Cortex of kidney (tissue), 1 donor: ENCODE measurements at places on chromosomes 11 and 22.

GRCh38 chr11:36356201-36356600 is 60.1 kb downstream of the PRR5L start:
- DNase-seq, result no peak

GRCh38 chr11:42179216-42179615 is 719.8 kb upstream of the LRRC4C start:
- DNase-seq, result no peak

GRCh38 chr11:33700063-33700501 is 544 bp downstream of the C11orf91 start:
- DNase-seq, result no peak

DNA sequence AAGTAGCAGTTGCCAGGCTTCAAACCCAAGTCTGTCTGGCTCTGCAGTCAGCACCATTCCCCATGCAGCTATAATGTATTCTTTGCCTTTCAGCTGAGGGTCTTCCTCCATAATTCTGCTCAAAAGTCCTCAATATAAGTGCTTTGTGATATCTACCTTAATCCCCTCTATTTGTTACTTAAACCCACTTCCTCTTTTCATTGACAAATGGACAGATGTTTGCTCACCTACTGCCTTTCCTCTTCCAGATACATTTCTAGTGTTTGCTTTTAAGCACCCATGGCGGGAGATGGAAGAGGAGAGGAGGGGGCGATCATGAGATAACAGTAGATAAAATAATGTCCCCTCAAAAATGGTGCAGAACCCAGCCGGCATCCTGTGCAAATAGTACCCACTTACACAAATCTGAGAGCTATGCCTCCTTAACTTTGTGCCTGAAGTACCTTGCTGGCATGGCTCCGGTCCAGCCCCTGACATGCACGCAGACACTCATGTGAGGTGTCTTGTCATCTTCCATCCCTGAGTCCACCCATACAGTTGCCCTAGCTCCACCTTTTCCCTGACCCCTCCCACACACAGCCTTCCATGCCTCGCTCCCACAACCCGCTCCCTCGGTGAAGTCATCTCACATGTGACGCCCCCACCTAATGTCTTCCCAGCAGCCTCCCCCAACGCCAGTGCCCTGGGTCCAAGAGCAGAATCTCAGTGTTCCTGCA is 109.6 kb downstream of the TRIM29 start:
- no peak for DNase-seq

- no peak for DNase-seq
These were observed 19.6 kb downstream of the P2RY2 start for GRCh38 chr11:73237471-73238290.

- no peak for DNase-seq
These were observed 2.1 kb upstream of the HSPA8 start for GRCh38 chr11:123063826-123064657.

DNA sequence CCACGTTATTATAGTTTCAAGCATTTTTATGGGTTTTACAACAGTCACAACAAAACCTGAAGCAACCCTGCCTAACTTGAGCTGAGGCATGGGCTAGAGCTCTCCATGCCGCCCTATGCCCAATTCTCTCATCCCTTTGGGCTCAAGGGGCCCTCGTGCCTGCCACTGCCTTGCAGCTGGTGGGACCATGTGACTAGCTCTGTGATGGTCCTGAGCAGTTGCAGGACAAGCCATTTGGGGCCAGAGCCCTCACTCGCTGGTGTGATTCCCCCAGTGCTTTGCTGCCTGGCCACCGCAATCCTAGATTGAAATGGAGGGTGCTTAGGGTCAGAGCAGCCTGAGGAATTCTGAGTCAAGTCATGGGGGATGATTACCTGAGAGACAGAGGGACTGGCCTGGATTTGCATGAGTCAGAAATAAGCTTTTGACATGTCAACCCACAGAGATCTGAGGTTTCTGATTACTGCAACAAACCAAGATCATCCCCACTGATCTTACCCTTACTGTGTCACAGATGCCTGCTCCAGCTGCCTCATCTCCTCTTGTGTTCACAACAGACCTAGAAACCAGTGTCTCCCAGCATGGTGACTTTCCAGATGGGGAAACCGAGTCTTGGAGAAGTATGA is 323.7 kb downstream of the BRD1 start:
- no peak for DNase-seq

DNA sequence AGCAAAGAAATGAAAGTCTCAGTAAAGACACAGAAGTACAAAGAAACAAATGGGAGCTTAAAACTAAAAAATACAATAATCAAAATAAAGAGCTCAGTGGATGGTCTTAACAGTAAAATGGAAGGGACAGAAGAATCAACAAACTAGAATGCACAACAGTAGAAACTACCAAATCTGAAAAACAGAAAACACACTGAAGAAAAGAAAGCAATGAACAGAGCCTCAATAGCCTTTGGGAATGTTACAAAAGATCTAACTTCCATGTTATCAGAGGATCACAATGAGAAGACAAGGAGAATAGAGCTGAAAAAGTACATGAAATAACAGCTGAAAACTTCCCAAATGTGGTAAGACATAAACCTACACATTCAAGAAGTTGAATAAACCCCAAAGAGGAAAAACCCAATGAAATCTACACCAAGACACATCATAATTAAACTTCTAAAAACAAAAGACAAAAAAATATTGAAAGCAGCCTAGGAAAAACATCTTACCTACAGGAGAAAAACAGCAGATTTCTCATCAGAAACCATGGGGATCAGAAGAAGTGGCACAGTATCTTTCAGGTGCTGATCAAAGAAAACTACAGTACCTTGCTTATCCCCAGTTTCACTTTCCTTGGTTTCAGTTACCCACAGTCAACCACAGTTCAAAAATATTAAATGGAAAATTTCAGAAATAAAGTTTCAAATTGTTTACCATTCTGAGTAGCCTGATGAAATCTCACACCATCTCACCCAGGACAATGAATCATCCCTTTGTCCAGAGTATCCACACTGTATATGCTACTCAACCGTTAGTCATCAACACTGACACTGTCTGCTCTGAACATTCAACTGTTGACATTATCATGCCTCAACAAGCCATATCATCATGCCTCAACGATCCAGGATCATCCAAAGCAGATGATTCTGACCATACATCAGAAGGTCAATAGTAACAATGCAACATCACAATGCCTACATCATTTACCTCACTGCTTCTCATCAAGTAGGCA is 22.2 kb downstream of the RRAS2 start:
- DNase-seq, result no peak

DNA sequence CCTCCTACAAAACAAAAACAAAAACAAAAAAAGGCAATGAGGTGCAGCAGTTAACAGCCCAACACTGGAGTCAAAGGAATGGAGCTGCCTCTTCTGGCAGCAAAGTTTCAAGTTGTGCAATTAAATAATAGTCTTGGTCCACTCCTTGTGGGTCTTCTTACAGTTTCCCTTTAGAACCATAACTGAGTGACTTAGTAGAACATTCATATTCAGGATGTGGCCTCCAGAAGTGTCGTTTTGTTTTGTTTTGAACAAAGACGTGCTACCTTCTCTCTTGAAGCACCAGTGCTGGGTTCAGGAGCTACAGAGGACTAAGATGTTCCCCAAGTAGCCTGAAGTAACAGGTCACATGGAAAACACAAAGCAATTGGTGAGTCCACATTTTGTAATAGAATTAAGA is 2.0 kb upstream of the JAML start:
- no peak for DNase-seq

DNA sequence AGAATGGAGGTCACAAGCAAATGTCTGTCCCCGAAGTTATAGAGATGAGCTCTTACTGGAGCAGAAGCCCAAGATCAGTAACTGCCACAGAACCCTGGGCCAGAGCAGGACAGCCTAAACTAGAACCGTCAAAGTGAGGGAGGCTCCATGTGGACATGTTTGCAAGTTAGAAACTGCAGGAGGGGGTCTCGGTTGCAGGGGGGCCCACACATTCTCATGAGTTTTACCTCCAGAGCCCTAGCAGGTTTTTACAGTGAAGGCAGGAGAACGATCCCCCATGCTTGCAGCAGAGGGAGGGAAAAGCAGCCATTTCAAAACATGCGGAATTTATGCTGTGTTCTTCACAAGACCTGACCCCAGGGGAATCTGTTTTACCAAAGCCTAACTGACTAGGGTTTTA is 133.5 kb upstream of the B3GAT1 start:
- no peak for DNase-seq

GRCh38 chr22:20022978-20023613 is 2.2 kb downstream of the TANGO2 start:
- no peak for DNase-seq

DNA sequence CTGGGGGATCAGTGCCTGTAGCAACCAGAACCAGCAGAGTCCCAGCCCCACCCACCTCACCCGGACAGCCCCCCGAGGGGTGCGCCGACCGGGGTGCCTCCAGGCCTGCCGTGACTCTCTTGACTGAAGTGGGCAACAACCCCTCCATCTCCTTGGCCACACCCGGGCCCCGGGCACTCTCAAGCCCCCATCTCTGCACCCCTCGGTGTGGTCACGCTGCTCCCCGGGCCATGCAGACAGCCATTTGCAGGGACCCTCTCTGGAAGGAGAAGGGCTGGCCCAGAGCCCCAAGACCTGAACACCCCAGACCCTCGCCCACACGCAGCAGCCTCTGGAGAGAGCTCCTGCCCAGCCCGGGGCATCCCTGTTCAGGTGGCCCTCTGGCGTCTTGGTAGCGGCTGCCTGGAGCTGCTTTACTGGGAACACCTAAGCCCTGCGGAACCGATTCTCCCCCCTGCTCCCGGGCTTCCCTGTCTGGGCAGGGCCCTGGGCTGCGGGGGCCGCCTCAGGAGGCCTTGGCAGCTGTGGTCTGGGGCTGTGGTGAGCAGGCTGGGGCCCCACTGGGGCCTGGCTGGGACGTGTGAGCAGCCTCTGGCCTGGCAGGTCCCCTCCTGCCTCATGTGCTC is 84.9 kb downstream of the WNT7B start:
- DNase-seq, result no peak

DNA sequence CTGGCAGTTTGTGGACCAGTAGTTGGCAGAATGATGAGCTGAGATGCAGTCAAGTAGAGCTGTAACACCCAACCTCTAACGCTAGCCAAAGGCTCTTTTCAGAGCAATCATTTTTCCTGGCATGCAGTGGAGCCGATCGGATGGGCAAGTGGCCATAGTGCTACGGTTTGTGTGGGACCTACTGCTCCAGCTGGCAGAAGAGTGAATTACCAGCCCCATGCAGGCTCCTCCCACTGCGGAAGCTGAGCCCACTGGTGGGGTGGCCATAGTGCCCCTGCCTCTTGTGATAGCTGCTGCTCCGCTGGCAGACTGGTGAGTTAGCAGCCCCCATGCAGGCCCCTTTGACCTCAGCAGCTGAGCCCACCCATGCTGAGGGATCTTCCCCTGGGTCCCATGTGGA is 27.0 kb upstream of the SC5D start:
- DNase-seq, result no peak

DNA sequence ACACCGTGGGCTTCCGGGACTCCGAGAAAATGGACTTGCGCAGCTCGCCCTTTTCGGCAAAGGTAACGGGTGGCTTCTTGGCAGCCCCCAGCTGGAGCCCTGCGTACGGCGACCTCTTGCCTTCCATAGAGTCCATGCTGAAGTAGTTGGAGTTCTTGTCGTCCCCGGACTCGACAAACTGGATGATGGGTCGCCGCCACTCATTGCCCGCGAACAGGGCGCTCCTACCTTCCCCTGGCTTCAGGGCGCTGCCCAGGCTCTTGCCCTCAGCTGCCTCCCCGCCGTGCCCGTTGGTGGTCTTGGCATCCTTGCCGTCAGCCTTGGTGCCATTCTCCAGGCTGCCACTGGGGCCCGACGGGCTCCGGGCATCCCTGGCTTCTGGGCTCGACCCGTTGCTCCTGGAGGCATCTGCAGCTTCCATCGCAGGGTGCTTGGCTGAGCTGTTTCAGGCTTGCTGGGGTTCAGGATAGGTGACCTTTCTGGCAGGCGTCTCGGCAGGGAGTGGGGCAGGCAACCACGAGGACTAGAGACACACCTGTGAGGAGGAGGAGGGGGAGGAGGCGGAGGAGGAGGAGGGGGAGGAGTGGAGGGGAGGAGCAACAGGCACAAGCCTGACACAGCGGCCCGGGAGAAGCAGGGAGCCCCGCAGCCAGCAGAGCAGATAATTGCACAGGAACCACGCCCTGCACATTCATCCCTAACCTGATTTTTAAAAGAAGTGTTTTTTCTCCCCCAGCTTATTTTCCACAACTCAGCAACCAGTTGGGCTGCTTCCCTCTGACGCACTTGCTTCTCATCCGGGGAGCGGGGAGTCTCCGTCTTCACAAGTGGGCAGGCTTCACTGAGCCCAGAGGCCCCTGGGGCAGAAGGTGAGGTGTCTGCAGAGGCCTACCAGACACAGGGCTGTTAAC is at the start of gene TRIM29:
TSS of gene TRIM29 (minus strand) at position 503 of the 911 bp plus-strand sequence. CDS start at position 421, 82 bp downstream.
- DNase-seq, result no peak

GRCh38 chr11:1522081-1522424 is 35.5 kb upstream of the MOB2 start:
- DNase-seq, result no peak

GRCh38 chr22:44691796-44692661 is 10.0 kb upstream of the PRR5 start:
- DNase-seq, result no peak

GRCh38 chr11:20258376-20258895 is 98.2 kb upstream of the DBX1 start:
- DNase-seq, result no peak

DNA sequence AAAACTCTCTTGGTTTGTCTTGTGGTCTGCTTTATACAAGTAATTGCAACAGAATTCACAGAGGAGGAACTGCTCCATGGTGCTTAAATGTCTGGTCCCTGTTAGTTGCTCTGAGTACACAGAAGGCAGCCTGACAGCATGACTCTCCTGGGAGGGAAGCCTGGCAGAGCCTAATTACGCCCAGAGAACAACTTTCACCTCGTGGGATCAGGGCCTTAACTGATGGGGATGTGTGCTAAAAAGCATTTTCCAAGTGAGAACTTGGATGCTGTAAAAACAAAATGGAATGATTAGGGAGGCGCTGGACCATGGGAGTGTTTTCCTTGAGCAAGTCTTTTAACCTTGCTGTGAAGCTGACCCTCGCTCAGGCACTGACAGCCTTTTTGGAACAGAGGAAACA is 154.0 kb upstream of the TENM4 start:
- DNase-seq, result no peak

DNA sequence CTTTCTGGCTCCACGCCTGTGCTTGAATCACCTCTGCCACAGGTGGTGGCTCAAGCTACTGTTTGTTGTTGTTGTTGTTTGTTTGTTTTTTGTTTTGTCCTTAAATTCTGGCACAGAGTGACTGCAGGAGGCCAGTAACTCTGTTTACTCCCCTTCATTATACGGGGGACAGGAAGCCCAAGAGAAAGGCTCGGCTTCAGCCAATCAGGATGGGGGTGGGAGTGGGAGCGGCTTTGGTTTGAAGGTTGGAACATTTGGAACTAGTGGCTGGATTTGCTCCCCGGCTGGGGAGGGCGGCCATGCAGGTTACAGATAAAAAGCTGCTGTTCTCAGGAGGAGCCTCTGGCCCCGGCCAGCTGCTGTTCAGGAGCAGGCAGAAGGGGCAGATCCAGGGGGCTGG is 19.7 kb upstream of the CABP2 start:
- no peak for DNase-seq

- no peak for DNase-seq
These were observed 4.9 kb downstream of the SSH3 start for GRCh38 chr11:67308031-67308866.

GRCh38 chr11:68695531-68695930 is 11.2 kb downstream of the GAL start:
- DNase-seq, result no peak

- DNase-seq, result no peak
These were observed 269.3 kb upstream of the MPPED2 start for GRCh38 chr11:30855383-30856006.
